Activated T-helper 2 cell treated with anti-CD3 and anti-CD28 coated beads, Interferon-gamma antibody, Interleukin-2, Interleukin-4, amounts not matched to agents 10 μg/mL and 5 μg/mL and 100 μg/mL, durations not matched to agents 14 hours and 24 hours and 36 hours (primary cell): ENCODE measurements at places on chromosomes 12 and 14.

DNA sequence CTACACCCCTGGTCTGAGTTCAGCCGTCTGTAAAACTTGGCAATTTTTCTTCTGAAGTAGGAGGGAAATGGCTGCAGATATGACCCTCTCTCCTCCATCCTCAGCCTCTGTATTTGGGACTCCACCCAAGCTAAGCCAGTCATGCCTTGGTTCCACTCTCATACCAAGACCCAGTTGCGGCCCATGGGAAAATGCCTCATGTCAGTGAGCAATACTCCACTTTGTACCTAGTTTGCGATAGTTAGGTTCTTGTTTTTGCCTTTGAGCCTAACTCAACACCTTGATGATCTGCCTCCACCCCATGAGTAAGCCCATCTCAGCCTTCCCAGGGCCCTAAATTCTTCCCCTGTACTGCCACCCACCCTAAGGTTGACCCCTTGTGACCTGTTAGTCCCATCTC, 143.4 kb downstream of the HMGA2 start:
- DNase-seq = no peak
- H3K36me3 ChIP-seq = no peaks in the 10 kb centered on the region
- no peaks in the 10 kb centered on the region for H3K4me1 ChIP-seq
- H3K4me3 ChIP-seq = no peak overlapping the region

GRCh38 chr14:22650960-22651521, 6.9 kb upstream of the OR6J1 start:
- no peaks in the 10 kb centered on the region for H3K27me3 ChIP-seq
- H3K36me3 ChIP-seq = no peaks in the 10 kb centered on the region
- H3K4me3 ChIP-seq = no peak overlapping the region

GRCh38 chr12:3658327-3659163, 94.4 kb downstream of the CRACR2A start:
- no peaks in the 10 kb centered on the region for H3K27me3 ChIP-seq
- peak; percentile 18 for DNase-seq
- H3K27ac ChIP-seq = no peak overlapping the region
- H3K4me3 ChIP-seq = no peak overlapping the region
- peaks cover 39% of the 10 kb centered on the region for H3K36me3 ChIP-seq

DNA sequence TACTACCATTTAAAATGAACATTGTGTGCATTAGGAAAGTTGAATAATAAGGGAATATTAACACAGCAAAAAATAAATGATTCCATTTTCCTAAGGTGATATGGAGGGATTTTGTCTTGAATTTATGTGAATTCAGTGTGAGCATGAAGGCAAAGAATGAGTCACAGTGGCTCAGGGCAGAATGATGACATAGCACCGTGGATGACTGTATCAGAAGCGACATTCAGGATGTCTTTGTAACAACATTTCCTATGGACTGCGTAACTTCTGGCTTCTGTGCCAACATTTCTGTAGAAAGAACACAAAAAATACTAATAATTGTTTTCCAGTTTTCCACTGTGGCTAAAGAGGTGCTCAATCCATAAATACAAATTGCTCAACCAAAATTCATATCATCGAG, 54.6 kb downstream of the TTC8 start:
- H3K4me3 ChIP-seq = no peak overlapping the region
- no peaks in the 10 kb centered on the region for H3K27me3 ChIP-seq
- no peak overlapping the region for H3K27ac ChIP-seq
- H3K4me1 ChIP-seq = no peaks in the 10 kb centered on the region

DNA sequence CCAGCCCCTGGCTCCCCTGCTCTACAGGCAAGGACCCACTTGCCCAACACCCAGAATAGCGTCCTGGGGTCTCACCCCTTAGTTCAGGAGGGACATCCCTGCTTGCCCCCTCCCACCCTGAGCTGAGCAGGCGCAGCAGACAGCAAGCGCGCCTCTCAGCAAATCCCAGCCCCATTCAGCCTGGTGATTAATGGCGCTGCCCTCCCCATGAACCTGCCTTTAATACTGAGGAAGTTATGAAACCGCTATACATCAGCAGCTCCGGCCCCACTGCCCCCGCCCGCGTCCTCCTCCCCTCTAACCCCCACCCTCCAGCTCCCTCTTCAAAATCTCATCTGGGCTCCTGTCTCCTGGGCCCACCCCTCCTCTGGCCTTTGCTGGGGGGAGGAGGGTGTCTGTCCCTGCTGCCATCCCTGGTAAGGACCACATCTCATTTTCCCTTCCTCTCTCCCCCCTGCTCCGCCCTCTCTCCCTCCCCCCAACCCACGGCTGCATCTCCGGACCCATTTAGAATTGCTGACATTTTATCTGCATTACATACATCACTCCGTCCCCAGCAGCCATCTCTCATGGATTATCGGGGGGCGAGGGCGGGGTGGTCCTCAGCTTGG, 7.1 kb upstream of the SMUG1 start:
- H3K36me3 ChIP-seq = no peaks in the 10 kb centered on the region
- peaks cover 6% of the 10 kb centered on the region for H3K4me1 ChIP-seq
- no peak overlapping the region for H3K4me3 ChIP-seq
- H3K27ac ChIP-seq = no peak overlapping the region
- peaks cover 67% of the 10 kb centered on the region for H3K27me3 ChIP-seq

- no peaks in the 10 kb centered on the region for H3K27me3 ChIP-seq
- H3K4me1 ChIP-seq = peaks cover 19% of the 10 kb centered on the region
- DNase-seq = no peak
Measured at GRCh38 chr12:27279826-27280225, 35.7 kb downstream of the STK38L start.

DNA sequence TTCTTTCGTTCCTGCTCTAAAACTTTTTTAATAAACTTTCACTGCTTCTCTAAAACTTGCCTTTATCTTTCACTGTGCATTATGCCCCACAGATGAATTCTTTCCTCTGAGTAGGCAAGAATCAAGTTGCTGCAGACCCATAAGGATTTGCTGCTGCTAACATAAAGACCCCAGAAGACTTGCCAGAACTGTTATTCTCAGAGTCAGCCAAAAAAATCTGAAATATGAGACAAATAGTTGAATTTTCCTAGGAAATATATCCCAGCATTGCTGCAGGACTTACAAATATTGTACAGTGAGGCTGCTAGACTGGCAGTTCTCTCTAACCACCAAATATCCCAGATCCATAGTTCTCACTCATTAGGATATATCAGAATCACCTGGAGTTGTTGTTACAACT, 349.1 kb upstream of the FLRT2 start:
- H3K36me3 ChIP-seq = no peaks in the 10 kb centered on the region
- H3K27ac ChIP-seq = no peak overlapping the region
- no peak for DNase-seq
- H3K27me3 ChIP-seq = no peaks in the 10 kb centered on the region
- H3K4me1 ChIP-seq = no peaks in the 10 kb centered on the region
